ENCODE measurements at places on chromosomes 2 and 18.

DNA sequence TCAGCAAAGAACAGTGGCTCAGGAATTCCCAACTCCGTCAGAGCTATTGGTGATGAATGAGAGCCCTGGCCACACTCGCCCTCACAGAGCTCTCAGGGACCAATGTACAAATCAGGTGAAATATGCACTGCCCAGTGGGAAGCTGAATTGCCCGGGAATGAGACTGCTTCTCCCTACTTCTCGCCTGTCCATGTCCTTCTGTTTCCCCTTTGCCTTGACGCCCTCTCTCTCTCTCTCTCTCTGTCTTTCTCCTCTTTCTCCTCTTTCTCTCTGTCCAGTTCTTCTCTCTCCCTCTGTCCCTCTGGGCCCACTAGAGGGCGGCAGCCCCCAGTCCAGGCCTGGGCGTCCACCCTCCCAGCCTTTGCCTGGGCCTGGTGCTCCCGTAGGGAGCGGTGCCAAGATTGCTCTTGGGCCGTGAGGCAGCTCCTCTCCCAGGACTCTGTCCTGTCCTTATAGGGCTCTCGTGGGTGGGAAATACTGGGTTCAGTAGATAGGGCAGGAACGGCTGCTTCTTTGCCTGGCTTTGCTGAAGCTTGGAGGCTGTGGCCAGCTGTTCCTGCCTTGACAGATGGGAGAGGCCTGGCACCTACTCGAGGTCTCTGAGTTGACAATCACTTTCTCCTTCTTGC lies 28.4 kb upstream of the PUM2 start:
- DNase-seq: peak; percentile 36

- no peak for DNase-seq
Observed at GRCh38 chr2:79004680-79005079, 20.8 kb upstream of the REG3G start.

DNA sequence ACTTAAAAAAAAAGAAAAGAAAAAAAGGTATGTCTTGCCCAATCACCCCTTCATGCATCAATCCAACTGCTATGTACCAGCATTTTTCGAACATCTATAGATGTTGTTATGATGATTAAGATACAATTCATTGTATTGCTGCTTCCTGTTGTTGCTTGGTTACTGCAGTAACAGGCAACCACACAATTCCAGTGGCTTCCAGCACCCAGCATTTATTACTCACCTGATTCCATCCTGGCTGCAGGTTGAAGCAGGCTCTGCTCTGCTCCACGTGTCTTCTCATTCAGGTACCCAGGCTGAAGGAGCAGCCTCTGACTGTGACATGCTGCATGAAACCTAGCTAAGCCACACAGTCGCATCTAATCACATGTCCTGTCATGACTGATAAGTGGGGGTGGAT lies 196.9 kb downstream of the INO80D start:
- DNase-seq: no peak

GRCh38 chr18:3624935-3625741 lies 175.2 kb downstream of the TGIF1 start:
- no peak for DNase-seq

DNA sequence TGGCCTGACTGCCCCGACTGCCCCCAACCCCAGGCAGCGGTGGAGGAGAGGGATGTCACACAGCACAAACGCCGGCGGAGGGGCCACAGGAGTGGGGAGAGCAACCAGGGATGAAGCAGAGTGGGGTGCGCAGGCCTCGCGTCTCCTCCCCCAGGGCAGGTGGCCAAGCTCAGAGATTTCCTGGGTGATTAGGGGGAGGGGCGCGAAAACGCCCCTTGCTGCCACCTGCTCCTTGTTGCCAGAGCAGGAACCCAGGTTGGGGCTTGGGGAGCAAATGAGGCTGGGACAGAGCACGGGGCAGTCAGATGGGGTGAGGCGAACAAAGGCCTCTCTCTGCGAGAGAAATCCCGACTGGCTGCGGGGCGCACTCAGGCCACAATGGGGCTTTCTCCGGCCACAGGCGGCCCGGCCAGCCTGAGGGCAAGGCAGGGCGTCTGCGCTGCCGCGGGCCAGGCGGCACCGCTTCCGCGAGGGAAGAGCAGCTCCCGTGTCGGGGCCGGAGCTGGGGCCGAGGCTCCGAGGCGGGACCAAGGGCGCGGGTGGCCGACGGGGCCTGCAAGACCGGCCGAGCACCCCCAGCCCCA lies 11.5 kb downstream of the TEX44 start:
- DNase-seq: no peak

- no peak for DNase-seq
Observed at GRCh38 chr18:44938720-44939665, 258.3 kb downstream of the SETBP1 start.

DNA sequence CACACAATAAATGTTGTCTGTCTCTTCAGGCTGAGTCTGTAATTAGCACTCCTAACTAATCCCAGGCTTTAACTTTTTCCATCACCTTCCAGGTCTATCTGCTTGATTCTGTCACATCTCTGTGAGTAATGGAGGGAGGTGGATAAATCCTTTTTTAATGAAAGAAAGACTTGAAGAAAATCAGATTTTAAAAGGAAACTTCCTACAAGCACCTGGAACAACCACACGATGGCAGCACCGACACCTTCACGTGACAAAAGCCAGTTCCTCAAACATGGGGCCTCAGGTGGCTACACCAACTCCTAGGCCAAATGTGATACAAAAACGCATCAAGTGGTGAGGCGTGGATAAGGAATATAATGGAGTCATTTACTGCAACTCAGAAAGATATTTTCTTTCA lies 41.8 kb downstream of the TGFBRAP1 start:
- DNase-seq: no peak

DNA sequence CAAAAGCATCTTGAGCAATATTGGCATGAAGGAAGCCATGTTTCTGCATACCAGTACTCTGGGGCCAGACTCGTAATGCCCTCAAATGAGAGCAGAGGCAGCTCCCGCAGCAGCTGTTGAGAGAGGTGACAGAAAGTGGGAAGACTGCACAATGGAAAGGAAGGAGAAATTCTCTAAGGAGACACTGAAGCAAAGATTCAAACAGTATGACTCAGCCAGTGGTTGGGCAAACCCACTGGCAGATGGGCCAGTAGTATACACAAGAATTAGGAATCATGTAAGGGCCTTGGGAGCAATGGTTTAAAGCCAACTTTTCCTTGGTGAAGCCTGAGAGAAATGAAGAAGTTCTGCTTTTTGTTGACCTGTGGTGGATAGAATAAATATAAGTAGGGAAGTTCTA lies 2092.7 kb upstream of the PIK3C3 start:
- DNase-seq: no peak

GRCh38 chr2:101884423-101884822 lies 107.3 kb upstream of the IL1R2 start:
- DNase-seq: no peak

- no peak for DNase-seq
Observed at GRCh38 chr2:134280726-134281125, 26.9 kb downstream of the MGAT5 start.

GRCh38 chr2:223537651-223538601 lies 64.2 kb downstream of the SCG2 start:
- no peak for DNase-seq

DNA sequence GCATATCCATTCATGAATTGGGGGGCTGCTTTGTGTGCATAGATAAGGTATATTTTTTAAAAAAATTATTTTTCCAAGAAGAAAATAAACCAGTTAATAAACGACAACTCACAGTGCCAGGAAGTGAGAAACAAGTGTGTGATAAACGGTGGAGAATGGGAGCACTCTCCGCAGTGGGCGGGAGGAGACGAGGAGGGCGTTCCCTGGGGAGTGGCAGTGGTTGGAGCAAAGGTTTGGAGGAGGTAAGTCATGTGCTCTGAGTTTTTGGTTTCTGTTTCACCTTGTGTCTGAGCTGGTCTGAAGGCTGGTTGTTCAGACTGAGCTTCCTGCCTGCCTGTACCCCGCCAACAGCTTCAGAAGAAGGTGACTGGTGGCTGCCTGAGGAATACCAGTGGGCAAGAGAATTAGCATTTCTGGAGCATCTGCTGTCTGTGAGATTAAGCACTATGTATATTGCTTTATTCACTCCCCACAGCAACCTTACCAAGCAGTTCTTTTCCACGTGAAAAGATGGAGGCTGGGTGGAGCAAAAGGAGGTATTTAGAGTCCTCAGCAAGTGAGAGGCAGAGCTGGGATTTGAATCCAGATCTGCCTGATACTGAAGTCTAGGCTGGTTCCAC lies 27.0 kb upstream of the CASP8 start:
- no peak for DNase-seq

DNA sequence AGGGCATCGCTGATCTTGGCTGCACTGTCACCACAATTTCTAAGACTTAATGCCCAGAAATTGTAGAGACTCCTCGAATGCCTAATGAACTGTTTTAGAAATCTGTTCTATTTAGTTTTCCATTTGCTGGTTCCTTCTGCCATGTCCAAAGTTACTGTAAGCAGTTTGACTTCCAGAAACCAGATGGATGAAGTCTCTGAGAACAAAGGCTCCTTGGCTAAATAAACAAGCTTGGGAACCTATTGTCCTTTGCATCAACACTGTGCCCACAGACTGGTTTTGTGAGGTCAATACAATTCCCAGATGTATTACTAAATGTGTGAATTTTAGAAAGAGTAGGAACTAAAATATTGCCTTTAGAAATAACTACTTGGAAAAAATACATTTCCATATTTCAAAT lies 600.2 kb downstream of the NYAP2 start:
- no peak for DNase-seq

DNA sequence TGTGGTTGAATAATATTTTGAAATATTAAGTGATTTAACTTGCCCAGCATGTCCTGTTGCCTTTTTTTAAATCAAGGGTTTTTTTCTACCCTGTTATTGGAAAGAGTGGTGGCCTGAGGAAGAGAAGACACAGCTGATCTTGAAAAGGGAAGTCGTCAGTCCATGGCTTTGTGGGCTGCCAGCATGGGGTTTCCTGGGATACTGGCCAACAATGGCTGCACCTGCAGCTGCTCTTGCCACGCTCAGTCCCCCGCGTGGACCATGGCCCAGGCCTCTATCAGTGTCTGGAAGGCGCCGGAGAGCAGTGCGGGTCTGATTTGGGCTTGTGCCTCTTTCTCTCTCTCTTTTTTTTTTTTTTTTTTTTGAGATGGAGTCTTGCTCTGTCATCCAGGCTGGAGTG lies 99.3 kb downstream of the ASB1 start:
- no peak for DNase-seq

GRCh38 chr2:195600778-195601177 lies 56.2 kb upstream of the SLC39A10 start:
- DNase-seq: no peak

DNA sequence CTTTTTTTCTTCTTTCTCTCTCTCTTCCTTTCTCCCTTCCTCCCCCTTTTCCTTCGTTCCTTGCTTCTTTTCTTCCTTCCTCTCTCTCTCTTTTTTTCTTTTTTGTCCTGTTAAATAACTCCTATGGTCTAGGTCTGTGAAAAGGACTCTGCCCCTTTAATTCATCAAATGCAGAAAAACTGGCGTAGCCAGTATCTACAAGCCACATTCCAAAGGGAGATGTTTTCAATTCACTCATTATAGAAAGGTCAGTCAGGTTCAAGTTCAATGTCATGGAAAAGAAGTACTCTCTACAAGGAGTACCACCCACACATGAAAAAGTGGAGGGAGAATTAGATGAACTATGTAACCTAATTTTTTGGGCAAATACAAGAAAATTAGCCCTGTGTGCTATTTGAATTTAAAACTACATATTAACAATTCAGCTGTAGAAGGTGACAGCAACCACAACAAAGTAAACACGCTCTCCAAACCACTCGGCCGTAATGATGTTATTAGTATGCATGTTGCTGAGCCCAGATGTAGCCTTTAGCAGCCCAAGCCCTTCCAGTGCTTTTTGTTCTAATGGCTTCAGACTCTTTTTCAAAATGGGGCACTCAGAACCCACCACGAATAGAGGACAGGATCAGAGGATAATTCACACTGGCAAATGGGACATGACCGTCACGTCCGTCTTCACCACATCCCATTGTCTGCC lies 735.4 kb upstream of the FANCL start:
- DNase-seq: no peak

GRCh38 chr2:75367401-75367800 lies 168.1 kb upstream of the TACR1 start:
- no peak for DNase-seq

DNA sequence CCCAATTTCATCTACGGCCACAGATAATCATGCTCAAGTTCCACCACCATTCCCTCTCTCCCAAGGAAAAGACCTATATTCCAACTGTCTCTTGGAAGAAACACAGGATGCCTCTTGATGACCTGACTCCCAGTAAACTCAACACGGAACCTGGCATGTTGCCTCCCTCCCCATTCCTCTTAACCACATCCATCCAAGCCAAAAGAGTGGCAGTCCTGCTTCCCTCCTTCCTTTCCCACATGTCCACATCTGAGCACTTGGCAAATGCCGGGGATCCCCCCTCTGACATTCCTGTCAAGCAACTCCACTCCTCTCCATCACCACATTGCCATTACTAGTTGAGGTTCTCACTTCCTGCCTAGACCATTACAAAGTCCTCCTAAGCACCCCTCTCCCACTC lies 49.4 kb downstream of the PID1 start:
- DNase-seq: no peak

- DNase-seq: no peak
Observed at GRCh38 chr2:233439191-233439590, 84.9 kb downstream of the DGKD start.

- no peak for DNase-seq
Observed at GRCh38 chr2:120559401-120559800, 176.3 kb upstream of the GLI2 start.

DNA sequence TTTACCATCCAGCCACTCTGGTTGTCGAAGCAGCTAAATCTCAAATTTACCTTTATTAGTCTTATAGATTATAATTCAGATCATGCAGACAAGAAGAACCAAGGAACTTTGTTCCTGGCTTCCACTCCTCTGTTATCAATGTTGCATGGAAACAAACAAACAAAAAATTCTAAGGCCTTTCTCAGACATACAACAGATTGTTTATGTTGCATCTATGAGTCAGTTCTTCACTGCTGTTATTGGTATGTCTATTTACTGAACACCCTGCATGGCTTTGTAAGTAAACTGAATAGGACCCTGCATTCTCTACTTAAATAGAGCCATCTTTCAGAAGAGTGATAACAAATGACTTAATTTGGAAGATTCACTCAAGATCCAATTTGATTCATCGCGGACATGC lies 1.6 kb upstream of the ANKRD44 start:
- no peak for DNase-seq

DNA sequence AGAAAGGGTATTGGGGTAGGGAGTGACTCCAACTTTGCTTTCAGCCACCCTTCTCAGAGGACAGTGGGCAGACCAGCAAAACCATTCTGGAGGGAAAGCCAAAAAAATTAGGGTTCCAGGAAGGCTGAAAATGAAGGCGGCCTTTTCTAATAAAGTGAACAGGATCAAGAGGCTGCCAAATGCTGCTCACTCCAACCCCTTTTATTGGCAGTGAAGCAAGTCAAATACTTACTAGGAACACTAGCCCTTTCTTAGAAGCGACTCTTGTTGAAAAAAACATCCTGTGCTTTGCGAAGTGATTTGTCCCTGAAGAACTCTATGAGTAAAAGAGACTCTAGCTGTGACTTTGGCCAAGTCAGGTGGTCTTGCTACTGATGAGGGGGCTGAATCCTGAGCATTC lies 83.6 kb upstream of the CYP1B1 start:
- DNase-seq: no peak

GRCh38 chr2:226608451-226608850 lies 191.2 kb downstream of the IRS1 start:
- DNase-seq: no peak

All from left renal cortex interstitium (tissue), 4 donors.